Stimulated activated naive CD8-positive, alpha-beta T cell treated with anti-CD3 and anti-CD28 coated beads, Interleukin-15, amount 100 ng/mL, for 72 hours (primary cell): ENCODE measurements at places on chromosomes 5 and 9.

DNA sequence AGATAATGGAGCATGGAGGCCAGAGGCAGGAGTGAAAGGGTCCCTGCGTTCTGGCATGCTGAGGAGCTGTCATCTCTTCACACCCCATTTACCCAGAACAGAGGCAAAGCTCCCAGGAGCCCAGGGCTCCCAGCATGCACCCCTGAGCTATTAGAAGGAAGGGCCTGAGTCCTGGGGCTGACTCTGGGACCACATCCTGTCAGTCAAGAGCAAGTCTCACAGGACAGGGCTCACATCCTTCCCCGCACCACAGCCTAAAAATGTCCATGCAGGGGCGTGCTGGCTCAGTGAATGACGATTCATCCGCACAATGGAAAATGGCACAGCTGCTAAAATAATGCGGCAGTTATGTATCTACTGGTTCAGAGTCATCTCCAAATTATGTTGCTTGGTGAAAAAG, 31.4 kb downstream of the CAMK2A start:
- no peak for DNase-seq

DNA sequence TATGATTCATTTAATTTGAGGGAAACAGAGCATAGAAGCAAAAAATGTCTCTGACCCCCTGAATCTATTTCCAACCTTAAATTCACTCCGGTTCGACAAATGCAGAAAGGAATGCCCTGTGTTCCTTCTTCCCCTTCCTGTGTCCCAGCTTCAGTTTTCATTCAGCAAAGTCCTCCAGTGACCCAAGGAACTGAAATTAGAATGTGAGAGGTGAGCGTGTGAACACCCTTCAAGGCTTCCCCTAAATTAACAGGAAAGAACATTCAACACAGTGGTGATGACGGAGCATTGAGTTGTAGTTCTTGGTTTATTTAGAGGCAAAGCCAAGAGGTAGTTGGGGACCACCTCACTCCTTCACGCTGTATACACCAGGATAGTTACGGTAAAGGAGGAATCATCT, 97.6 kb upstream of the CTSL start:
- no peak for DNase-seq

DNA sequence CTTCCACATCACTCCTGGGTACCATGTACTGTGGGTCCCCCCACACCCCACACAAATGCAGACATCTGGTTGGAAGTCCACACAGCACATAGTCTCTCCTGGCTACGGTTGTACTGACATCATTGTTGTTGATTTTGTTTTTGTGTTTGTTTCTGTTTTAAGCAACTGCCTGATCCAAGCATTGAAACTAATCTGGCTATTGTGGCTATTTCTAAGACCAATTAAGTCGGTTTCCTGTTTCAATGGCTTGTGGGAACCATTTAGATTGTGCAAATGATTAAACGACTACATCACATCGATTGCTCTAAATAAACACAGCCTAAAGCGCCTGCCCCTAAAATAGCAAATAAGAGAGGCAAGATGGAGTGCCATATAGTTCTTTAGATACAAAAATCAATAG, 226.8 kb upstream of the IRX4 start:
- DNase-seq: no peak

- DNase-seq: no peak
These were observed 13.3 kb downstream of the UCK1 start for GRCh38 chr9:131517761-131518190.

DNA sequence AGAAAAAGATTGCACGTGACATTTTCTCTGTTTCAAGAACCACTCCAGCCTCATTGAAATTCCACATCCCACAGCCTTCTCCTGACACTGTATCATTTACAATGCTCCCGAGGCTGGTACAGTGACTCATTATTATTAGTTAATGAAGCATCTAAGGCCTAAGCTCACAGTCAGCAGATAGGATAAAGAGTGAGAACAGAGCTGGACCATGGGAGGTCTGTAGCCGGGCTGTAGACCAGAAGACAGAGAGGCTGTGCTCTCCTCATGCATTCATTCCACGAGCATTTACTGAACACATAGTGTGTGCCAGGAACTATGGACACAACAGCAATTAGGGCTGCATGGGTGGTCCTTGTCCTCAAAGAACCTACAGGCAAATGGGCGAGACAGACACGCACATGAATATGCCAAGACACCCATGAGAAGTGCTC, 47.3 kb upstream of the GALNT10 start:
- DNase-seq: no peak

- DNase-seq: no peak
These were observed 483 bp downstream of the C9orf85 start for GRCh38 chr9:71911908-71912335.

GRCh38 chr9:84146893-84147710, 166.5 kb downstream of the RMI1 start:
- DNase-seq: no peak

- DNase-seq: no peak
These were observed 71.6 kb upstream of the GALNT10 start for GRCh38 chr5:154118893-154119336.

GRCh38 chr5:171268700-171269620, 40.1 kb upstream of the TLX3 start:
- no peak for DNase-seq

- DNase-seq: no peak
These were observed 18.6 kb downstream of the PRKAA1 start for GRCh38 chr5:40779561-40779960.

DNA sequence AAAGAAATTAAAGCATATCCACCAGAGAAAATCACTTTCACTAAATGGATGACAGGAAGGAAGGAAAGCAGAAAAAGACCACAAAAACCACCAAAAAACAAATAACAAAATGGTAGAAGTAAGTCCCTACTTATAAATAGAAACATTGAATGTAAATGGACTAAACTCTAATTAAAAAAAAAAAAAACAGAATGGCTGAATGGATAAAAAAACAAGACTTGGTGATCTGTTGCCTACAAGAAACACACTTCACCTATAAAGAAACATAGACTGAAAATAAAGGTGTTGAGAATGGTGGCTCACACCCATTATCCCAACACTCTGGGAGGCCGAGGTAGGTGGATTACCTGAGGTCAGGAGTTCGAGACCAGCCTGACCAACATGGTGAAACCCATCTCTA, 122.9 kb downstream of the HMHB1 start:
- DNase-seq: no peak

DNA sequence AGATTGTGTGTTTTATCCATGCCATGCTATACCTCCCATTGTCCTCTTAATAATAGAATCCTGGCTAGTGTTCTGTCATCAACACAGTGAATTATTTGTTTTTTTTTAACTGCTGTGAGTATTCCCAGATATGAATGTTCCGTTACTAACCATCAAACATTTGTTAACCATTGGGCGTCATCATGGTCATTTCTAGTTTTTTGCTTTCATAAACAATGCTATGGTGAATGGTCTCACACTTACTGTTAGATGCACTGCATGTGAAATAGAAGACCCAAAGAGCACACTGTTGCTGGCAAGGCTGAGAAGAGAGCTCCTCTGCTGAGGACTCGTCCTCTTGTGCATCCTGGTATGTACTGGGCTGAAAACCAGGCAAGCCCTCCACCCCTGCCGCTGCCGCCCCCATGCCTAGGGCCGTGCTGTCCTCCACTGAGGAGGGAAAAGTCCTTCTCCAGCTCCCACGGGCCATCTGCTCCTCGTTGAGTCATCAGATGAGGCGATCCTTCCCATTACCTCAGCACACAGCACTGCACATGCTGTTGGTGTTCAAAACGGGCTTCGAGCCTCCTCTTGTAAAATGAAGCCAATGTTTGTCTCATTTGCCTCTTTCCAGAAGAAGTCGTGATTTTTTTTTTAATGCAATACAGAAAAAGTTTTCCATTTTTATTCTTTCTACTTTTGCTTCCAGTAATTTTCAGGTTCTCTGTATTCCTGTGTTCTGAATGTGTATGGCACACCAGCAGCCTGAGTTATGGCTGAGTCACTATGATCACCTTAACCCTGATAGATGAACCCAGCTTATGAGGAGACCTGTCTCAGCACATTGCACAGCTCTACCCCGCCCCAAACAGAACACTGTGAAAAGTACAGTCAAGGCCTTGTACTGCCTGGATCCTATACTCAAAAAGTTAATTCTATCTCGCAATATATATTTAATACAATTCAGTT, 219.0 kb downstream of the AOPEP start:
- DNase-seq: no peak

GRCh38 chr5:76620166-76620565, 3.0 kb downstream of the F2RL2 start:
- DNase-seq: no peak

GRCh38 chr5:4050203-4050602, 454.6 kb downstream of the IRX1 start:
- no peak for DNase-seq

- no peak for DNase-seq
These were observed 97.1 kb upstream of the PRSS3 start for GRCh38 chr9:33698267-33698666.

GRCh38 chr9:126621061-126621918, 7.6 kb downstream of the LMX1B start:
- no peak for DNase-seq

DNA sequence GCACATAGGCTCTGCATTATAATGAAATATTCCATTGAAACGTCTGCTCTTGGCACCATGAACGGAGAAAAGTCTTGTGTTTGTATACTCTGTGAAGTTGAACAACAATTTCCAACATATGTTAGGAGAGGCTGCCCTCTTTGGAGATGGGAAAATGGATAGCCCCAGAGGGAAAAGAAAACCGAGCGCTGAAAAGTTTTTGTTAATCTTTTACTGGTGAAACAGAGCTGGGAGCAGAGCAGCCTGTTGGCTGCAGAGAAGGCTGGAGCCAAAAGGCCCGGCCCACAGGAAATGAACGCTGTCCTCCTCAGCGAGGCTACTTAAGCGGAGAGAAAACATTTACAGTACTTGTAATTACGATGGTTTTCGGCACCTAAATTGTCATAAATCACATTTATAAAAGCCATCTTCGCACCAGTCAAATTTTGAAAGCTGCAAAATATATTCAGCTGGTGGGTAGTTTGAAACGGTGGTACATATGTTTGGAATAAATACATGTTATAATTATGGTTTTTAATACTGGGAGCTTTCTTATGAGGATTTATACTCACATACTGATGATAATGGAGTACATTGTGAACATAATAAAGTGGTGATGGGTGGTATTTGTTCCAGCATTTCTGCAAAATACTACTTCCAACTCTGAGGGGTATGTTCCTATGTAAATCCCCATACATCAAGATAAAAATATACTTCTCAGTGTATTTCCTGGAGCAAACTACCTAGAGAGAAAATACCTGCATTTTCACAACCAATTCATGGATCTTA, 129.6 kb upstream of the CNTLN start:
- no peak for DNase-seq

- DNase-seq: no peak
These were observed 131.5 kb upstream of the PANK3 start for GRCh38 chr5:168710706-168711105.
